ENCODE measurements at places on chromosomes 7 and 10.
A peak's percentile ranks its signal among the peaks of the same experiment; 100 is the strongest.

DNA sequence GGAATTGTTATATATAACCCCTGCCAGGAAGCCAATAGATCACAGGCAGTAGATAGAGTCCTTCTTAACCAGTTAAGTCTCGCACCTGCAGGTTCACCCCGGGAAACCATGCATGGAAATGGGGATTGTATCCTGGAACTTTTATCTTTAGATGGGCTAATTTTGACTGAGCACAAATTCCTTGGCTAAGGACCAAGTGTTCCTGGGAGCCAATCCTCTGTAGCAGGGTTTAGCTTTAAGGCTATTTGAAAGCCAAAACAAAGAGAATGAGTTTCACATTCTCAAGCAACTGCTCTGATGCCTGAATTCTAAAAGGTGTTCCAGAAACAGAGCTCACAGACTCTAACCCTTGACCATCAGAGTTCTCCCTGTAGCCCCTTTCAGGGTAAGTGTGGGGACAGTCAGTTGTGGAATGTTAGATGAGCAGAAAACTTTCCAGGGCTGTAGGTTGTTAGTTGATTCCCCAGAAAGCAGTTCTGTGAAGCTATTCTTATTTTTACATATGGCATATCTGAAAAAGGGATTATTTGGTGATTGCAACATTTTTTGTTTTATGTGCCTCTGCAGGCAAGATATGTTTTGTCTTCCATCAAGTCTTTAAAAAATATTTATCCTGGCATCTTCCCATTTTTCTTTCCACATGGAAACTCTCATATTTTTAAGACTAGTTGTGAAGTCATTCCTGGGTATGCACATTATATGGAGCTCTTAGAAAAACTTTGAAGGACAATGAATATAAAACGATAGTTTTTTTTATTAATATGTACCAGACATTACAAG is 16.2 kb upstream of the NPVF start:
- DNase-seq: no peak

GRCh38 chr10:128929767-128930166 is 537.3 kb upstream of the MGMT start:
- no peak for DNase-seq

- DNase-seq: no peak
Observed at GRCh38 chr7:70533614-70534013, 598.3 kb upstream of the GALNT17 start.

DNA sequence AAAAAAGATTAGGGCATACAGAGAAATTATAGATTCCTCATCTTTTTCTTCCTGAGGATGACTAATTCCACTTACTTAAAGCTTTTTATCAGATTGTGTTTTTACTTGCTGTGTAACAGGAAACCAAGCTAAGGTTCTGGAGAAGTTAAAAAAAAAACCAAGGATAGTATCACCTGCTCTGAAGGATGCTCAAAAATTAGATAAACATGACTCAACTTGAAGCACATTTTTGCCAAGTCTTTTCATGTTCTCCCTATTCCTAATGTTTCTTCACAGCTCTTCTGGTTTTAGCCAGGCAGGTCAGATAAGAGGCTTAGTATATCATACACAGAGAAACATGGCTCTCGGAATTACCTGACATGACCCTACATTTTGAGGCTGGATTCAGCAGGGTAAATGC is 90.3 kb downstream of the CPEB3 start:
- no peak for DNase-seq

GRCh38 chr10:6239213-6239991 is 36.7 kb downstream of the PFKFB3 start:
- DNase-seq: peak; percentile 91

GRCh38 chr7:73823873-73824592 is 6.8 kb upstream of the CLDN4 start:
- DNase-seq: no peak

GRCh38 chr7:73769481-73770001 is 529 bp downstream of the CLDN3 start:
- DNase-seq: no peak

- no peak for DNase-seq
Observed at GRCh38 chr10:91046869-91047268, 126.0 kb upstream of the ANKRD1 start.

- no peak for DNase-seq
Observed at GRCh38 chr7:1575809-1576208, 6.0 kb upstream of the PSMG3 start.

- DNase-seq: peak; percentile 27
Observed at GRCh38 chr10:79904671-79905321, 44.1 kb downstream of the SFTPD start.

Data from HCT116 (cell line).